ENCODE measurements at places on chromosomes 4 and X.

GRCh38 chr4:54165438-54165837, 63.7 kb upstream of the PDGFRA start:
- no peak for DNase-seq

DNA sequence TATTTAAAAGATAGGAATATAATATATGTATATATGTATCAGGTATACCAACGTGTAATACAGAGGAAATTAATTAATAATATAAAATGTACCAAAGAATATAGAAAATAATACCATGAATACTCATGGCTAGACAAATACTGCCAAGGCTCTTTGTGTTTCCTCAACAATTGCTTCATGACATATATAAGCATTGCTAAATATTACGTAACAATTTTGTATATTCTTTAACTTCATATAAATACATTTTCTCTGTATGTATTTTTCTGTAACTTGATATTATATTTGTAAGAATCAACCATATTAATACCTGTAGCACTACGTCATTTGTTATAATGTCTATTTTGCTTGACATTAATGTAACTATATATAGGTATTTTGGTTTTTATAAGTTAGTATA, 104.0 kb downstream of the CEP44 start:
- no peak for DNase-seq

DNA sequence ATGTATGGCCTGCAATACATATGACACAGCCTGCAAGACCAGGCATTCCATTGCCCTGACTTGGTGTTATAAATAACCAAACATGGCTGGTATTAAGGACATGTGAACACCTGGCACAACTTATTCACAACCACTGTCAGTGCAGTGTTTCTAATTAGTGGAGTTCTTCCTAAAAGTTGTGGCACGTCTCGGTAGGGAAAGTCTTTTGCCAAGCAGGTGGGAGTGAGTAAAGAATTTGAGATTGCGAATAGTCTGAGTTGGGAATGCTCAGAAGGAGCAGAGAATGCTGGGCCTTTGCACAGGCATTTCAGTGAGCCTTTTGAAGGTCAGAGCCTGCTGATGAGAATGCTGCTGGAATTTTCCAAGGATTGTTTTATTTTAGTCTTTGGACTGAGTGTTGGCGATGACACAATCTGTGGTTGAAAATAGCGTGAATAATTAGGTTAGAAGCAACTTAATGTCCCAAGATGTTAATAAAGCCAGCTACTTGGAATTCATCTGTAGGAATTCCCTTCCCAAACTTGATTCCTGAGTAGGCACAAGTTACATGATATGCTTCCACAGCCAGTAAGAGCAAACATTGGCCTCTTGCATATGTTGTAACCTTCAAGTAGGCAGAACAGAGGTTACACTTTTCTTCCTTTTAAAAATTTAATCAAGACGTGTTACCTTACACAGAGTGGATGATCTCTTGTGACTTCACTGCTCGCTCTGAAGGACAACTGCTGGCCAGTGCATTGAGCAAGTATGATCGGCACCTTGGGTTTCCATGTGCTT, 83.6 kb upstream of the PGRMC2 start:
- no peak for DNase-seq

DNA sequence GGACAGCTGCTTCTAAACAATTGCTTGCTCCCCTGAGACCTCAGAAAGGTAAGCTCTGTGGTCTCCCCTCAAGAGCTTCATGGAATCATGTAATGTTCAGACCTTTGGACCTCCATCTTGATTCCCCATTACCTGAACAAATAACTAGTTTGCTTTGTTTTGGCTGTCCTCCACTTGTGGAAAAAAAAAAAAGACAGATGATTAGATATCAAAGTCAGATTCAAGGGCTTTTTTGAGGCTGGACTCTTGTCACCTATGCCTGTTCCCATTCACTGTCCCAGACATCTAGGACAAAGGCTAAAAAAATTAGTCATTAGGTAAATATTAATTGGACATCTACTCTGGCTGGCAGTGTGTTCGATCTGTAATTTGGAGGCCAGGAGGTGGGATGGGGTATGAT, 13.3 kb downstream of the TMEM255A start:
- no peak for DNase-seq

DNA sequence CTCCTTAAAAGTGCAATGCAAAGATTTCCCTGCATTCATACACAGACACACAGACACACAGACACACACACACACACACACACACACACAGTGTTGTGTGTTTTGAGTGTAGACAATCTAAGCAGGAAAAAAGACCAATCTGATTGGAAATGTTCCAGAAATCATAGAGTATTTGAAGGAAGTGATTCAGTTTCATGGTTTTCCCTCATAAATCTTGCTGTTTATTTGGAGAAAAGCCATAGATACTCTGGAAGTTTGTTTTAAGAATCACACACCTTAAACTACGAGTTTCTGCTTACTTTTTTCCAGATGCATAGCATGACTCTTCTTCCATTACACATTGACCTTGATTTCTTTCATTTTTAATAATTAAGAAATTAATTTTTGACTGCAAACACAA, 298.5 kb upstream of the BMP3 start:
- no peak for DNase-seq

Measured in D721Med (cell line).